Left colon (tissue), 2 donors: ENCODE measurements at places on chromosomes 12 and 14.

GRCh38 chr14:57769863-57770523 is 95.9 kb downstream of the SLC35F4 start:
- DNase-seq = no peak

- DNase-seq = no peak
These were observed 85.1 kb upstream of the LRIG3 start for GRCh38 chr12:59005193-59005955.

DNA sequence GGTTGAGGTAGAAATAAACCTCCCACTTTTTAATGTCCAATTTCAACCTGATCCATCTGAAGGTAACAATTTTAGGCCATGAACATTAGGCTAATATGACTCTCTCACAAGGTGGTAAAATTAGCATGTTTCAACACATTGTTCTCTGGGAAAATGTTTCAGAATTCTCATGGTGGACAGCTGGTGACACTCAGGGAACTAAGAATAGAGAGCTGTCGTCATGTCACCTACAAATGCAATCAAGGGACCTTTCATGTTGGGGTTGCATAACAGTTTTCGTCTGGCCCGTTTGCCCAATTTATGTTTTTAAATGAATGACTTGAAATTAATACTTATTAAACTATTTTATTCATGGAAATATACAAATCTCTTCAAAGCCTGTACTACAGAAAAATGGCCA is 180.7 kb upstream of the PRICKLE1 start:
- no peak for DNase-seq

- no peak for DNase-seq
These were observed 221.8 kb upstream of the RTL1 start for GRCh38 chr14:101125313-101125712.

DNA sequence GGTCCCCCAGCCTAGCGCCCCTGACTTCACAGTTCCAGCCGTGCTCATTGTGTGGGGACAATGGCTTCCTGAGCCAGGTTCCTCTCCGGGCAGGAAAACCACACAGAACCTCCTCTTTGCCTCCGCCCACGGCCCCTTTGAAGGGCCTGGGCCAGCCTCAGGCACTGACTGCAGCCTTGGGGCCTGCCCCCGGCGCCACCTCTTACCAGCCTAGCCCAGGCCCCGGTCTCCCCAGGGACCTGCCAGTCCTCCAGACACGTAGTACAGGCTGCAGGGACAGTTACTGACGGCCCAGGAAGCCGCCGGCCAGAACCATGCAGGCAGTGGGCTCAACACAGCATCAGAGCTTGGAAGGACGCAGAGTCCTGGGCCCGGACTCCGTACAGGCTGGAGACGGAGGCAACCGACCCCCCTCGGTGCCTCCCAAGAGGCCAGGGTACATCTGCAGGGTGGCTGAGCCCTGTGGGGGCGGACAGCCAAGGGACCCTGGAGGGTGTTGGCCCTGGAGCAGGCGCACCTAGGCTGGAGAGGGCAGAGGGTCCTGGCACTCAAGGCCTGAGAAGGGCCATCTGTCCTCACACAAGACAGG is 20.9 kb upstream of the NUDT14 start:
- DNase-seq = no peak

DNA sequence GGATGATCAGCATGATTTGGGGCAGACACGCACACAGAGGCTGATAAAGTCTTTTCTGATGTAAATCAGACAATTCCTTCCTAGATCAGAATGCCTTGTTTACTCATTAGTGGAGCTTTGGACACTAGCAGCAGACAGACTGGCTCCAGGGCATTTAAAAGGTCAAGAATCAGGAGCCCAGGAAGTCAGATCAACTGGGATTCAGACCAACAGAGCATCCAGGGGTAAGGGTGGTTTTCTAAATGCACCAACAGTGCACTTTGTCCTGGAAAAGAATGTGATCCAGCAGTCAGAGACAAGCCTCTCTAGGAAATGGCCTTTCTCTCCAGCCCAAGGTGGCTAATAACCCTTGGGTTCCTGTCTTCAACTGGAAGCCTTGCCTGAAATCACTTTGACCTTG is 405.3 kb downstream of the MED13L start:
- no peak for DNase-seq

- DNase-seq = peak; percentile 25
These were observed 38.6 kb downstream of the MGST1 start for GRCh38 chr12:16385782-16386646.

DNA sequence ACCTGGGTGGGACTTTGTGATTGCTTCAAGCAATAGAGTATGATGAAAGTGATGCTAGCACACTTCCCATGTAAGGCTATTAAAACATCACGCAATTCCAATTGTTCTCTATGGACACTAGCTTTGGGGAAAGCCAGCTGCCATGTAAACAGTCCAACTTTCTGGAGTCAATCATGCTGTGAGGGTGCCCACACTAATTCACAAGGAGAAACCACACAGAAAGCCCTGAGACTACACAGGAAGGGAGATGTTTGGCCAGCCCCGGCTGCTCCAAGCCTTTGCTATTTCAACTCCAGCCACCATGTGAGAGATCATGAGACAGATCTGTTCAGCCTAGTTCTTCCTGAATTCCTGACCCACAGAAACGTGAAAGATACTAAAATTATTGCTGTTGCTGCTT is 96.3 kb downstream of the ST8SIA1 start:
- DNase-seq = no peak

GRCh38 chr14:93108105-93108504 is 7.6 kb downstream of the ITPK1 start:
- DNase-seq = no peak

- no peak for DNase-seq
These were observed 17.3 kb upstream of the RIMKLB start for GRCh38 chr12:8680533-8680932.

GRCh38 chr12:107411792-107412535 is 273.6 kb upstream of the PWP1 start:
- no peak for DNase-seq

DNA sequence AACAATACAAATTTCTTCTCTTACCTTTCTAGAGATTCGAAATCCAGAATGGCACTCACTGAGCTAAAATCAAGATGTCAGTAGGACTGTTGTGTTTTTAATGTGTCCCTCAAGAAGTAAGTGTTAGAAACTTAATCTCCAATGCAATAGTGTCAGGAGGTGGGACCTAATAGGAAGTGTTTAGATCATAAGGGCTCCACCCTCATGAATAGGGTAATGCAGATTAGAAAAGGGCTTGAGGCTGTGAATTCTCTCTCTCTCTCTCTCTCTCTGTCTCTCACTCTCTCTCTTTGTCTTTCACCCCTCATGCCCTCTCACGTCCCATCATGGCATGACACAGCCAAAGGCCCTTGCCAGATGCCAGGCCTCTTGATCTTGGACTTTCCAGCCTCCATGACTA is 15.6 kb upstream of the SRGAP1 start:
- no peak for DNase-seq

GRCh38 chr12:104751594-104751993 is 206.5 kb downstream of the SLC41A2 start:
- no peak for DNase-seq

GRCh38 chr14:89657014-89657413 is 240.0 kb upstream of the FOXN3 start:
- DNase-seq = no peak

DNA sequence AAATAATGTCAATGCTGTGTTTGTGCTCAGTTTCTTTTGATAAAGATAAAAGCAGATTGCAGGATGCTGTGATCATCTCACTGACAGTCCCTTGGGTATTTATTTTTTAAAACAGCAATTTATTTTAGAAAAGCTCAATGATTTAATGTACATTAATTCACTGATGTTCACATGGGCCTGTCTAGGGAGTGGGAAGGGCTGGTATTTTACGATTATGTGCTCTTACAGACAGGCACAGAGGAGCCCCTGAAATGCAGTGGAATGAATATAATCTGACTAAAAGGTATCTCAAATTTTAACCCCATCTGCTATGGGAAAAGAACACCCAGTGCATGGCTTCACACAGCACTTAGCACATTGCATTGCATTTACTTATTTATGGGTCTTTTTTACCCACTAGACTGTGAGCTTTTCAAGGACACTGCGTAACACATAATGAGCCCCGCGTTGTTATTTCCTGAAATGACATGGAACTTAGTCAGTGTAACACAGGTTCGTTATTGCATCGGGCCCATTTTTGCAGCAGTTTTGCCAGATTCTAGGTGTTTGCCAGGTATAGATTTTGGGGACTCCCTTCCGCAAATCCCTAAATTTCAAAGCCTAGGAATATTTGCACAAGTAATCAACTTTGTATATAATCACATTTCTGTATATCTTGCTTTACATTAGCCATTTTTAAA is 425.3 kb upstream of the FBXO33 start:
- no peak for DNase-seq

DNA sequence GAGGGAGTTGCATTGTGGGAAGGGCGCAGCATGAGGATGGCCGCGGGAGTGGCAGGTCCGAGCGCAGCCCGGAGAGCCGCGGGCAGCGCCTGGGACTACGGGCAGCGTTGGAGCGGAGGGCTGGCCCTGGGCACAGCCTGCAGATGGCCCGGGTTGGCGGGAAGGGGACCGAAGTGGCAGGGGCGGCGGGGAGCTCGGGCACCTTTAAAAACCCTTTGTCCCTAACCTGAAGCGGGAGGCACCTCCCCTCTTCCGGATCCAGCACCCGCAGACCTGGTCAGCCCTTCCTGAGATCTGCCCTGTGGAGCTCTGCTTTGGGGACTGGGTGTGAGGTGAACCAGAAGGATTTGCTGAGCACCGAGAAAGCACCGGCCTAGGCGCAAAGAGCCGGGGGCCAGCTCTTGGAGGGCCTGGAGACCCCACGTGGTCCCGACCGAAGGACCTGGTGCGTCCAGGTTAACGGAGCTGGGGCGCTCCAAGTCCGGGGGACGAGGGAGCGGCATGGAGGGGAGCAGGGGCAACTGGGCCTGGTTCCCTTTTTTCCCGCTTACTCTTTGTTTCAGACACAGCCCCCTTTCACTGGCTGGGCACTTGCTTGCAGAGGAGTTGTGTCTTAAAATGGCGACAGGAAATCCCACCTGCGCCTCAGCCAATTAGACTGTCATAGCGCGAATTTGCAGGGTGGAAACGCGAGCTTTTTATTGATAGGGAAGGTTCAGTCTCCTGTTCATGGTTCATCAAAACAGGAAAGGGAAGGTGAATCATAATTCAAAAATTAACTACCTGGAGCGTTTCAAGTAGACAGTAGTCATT is 792 bp upstream of the SLC38A1 start:
- peak; percentile 65 for DNase-seq

DNA sequence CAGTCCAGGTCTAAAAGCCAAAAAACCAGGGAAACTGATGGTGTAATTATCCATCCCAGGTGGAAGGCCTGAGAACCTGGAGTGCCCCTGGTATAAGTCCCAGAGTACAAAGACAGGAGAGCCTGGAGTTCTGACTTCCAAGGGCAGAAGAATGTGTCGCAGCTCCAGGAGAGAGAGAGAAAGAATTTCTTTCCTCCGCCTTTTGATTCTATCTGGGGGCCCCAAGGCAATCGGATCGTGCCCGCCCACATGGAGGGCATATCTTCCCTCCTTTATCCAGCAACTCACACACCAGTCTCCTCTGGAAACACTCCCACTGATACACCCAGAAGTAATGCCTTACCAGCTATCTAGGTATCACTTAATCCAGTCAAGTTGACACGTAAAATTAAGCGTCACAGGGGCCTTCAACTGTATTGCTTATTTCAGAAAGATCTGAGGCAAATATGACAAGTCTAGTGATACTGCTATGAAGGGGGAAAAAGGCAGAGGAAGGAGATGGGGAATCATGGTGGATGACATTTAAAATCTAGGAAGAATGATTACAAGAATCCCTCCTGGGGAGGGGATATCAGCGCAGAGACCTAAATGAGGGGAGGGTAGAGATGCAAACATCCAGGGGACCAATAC is 30.5 kb upstream of the LRP6 start:
- no peak for DNase-seq

DNA sequence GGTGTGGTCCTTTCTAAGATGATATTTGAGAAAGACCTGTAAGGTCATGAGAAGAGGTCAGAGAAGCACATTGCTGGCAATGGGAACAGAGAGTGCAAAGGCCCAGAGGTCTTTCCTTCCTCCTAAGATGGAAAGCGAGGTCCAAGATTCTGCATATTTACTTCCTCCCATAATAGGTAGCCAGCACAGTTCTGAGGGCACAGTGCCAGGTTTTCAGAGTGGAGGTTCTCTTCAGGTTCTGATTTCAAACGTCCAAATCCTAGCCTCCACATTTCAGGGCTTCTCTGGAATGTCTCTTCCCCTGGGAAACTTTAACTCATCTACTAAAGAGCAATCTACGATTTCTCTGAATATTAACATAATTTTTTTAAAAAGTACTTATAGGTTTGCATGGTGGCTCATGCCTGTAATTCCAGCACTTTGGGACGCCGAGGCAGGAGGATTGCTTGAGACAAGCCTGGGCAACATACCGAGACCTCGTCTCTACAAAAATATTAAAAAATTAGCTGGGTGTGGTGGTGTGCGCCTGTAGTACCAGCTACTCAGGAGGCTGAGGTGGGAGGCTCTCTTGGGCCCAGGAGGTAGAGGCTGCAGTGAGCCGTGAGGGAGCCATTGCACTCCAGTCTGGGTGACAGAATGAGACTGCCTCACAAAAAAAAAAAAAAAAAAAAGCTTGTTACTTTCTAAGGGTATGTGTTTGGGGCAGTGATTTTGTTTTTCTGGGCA is 526 bp upstream of the MRPL42 start:
- DNase-seq = peak; percentile 31

GRCh38 chr14:96225745-96226151 is 21.1 kb downstream of the BDKRB2 start:
- DNase-seq = peak; percentile 74

DNA sequence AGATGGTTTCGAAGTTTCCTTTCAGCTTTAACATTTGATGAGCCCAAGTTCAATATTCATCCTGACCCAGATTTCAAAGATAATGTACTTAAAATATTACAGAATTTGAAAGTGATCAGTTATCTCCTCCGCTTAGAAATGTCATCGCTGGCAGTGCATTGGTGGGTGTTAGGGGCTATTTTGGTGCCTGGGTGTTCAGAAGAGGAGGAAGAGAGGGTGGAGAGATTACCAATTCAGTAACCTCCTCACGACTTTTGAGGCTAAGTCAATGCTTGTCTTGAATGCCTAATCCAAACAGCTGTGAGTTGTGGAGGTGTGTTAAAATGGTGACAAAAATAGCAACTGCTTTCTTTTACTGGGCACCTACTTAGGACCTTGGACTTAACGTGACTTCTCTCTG is 13.8 kb upstream of the DGLUCY start:
- DNase-seq = no peak

DNA sequence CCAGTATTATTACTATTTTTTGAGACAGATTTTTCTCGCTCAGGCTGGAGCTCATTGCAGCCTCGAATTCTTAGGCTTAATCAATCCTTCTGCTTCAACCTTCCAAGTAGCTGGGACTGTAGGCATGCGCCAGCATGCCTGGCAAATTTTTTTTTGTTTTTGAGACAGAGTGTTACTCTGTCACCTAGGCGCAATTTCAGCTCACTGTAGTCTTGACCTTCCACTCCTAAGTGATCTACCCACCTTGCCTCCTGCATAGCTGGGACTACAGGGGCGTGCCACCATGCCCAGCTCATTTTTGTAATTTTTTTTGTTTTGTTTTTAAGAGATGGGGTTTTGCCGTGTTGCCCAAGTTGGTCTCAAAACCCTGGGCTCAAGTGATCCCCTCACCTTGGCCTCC is 15.2 kb downstream of the ERC1 start:
- no peak for DNase-seq
